Mesenteric fat pad (tissue), 1 donor: ENCODE measurements at places on chromosomes 6 and 20. TPM values are rescaled to one million over a fixed set of nuclear protein-coding genes. Genes with fewer than 3 reads are reported as not detected.

DNA sequence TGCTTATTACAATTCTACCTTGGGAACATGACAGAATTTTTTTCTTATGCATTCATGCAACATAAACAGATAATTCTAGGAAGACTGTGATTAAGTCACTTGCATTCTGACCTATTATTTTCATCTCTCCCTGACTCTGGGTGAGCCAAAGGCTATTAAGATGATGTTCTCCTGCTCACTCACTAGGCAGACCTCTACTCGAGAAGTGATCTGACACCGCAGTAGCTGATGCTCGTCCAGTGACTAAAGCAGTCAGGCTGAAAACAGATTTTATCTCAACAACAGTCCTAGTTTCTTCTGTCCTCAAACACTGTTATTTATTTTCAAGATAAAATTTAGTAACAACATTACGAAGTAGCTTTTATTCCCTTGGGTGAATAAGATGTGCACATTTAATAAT lies 17.3 kb downstream of the NAA20 start:
- DNase-seq = no peak

DNA sequence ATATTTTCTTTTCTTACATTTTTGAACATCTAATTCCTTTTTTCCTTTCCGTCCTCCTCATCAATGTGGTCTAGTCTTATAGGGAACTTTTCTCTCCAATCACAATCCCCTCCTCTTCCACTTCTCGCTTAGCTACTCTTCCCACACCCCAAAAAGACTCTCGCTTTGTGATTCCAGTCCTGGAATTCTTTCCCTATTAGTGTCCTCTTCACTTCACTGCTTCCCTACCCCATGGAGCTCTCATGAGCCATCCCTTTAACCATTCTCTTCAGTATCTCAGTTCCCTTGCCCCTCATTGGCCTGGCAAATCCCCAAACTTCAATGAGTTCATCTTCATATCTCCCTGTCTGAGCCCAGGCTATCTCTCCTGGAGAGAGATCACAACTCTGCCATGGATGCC lies 55.3 kb upstream of the CEP85L start:
- no peak for DNase-seq

GRCh38 chr6:117509021-117509420 lies 26.5 kb downstream of the DCBLD1 start:
- no peak for DNase-seq

DNA sequence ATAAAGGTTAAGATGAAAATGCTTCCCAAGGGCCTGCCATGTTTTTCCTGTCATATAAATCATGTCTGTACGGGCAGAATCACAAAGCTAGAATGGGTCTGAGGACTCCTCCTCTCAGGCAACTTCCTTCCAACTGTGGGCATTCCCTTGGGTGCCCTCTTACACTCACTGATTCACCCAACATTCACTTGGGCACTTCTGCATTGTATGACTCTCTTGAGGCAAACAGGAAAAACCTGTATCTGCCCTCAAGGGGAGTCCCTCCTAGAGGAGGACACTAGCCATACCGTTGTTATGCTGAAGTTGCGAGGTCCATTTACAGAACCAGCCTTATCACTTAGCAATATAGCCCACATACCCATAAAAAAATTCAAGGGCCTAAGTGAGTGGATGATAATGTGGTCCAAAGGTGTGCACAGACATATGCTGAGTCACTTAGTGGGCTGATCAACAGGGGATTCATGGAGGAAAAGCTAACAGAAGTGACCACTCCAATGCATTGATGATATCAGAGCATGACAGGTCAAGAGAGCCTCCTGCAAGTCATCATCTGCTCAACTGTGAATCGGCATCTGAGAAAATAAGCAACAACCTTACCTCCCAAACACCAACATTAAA lies 131.1 kb downstream of the ATXN1 start:
- no peak for DNase-seq

- no peak for DNase-seq
These were observed 1.6 kb downstream of the PRDM1 start for GRCh38 chr6:106087548-106088325.

DNA sequence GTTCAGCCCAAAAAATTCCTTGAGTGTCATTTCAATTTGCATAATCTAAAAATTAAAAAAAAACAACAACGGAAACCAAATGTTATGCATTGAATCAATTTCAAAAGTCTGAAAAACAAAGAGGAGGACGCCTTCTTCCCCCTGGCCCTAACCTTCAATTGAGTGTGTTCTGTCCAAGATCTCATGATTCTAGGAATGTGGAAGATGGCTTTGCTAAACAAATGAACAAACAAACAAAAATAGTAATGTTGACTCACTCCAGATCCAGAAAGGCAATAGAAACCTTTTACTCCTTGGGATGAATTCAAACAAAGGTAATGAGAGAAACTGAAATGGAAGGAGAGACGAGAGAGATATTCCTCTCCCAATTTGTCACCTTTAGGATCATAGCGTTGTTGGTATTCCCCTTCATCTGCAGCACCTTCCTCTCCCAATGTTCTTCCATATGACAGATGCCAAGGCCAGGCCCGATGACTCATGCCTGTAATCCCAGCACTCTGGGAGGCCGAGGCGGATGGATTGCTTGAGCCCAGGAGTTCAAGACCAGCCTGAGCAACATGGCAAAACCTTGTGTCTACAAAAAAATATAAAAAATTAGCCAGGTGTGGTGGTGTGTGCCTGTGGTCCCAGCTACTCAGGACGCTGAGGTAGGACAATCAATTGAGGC lies 109.2 kb upstream of the ADGRF1 start:
- DNase-seq = no peak

DNA sequence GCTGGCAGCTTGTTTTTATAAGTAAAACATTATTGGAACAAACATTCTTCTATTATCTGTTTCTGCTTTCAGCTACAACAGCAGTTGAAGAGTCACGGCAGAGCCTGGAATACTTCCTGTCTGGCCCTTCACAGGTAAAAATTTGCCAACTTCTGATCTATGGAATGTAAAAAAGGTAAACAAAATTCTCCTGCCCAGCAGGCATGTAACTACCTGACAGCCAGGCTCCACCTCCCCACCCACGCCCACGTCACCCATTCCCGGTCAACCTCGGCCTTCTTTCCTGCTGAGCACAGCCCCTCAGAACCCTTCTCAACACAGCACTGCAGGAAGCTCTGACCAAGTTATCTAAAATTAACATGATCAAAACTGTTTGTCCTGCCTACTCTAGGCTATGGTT lies 166.0 kb downstream of the DLL1 start:
- DNase-seq = peak; percentile 30

- DNase-seq = no peak
These were observed 130.7 kb upstream of the SSTR4 start for GRCh38 chr20:22904386-22904785.

GRCh38 chr6:156842598-156843250 lies 65.5 kb downstream of the ARID1B start:
- DNase-seq = no peak

DNA sequence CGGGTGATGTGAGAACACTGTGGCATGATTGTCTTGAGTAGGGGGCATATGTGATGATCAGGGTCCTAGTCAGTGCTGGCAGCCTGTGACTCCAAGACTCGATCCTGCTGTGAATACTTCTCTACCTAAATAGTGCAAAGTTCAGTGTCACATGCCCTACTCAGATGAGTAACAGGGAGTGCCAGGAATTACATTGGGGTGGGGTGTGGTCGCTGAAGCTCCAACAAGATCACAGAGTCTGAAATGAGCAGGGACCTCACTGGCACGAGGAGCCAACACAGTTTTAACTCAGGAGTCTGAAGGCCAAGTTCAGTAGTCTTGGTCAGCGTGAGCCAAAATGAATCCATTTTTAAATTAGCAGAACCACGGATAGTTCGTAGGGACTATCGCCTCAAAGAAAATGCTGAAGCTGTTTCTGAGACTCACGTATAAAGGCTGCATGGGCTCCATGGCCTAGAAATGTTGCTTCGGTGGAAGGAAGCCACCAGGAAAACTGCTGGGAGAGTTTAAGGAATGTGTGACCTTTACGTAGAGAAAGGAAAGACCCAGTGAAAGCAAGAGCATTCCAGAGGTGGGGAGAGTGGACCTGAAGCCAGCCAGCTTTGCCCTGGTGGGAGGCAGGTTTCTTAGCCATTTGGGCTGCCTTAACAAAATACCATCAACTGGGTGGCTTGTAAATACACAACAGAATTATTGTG lies 72.2 kb downstream of the RPP40 start:
- no peak for DNase-seq

- no peak for DNase-seq
These were observed 1.4 kb downstream of the IL22RA2 start for GRCh38 chr6:137171824-137172733.

- no peak for DNase-seq
These were observed 186.4 kb upstream of the MMS22L start for GRCh38 chr6:97469451-97469850.

DNA sequence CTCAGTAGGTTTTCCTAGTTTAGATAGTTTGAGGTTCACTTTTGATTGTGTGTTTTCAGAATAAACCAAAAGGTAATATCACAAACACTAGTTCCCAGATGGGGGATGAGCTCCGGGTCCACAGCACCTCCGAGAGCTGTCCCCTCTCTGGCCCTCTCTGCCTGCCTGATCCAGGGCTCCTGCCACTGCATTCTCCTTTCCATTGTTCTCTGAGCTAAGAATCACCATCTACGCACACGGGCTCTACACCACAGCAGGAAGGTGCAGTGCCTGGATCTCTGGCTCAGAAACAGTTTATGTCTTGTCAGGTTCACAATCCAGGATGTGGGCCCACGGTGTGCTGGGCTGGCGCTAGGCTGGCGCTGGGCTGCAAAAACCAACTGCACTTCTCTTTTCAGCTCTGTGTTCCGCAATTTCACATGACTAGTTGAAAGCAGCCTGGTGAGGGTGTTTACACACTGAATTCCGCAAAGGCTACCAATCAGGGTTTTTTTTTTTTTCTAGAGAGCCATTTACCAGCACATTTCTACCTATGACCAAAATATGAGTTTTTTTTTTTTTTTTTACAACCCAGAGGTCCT lies 167.5 kb downstream of the SOD2 start:
- DNase-seq = no peak

DNA sequence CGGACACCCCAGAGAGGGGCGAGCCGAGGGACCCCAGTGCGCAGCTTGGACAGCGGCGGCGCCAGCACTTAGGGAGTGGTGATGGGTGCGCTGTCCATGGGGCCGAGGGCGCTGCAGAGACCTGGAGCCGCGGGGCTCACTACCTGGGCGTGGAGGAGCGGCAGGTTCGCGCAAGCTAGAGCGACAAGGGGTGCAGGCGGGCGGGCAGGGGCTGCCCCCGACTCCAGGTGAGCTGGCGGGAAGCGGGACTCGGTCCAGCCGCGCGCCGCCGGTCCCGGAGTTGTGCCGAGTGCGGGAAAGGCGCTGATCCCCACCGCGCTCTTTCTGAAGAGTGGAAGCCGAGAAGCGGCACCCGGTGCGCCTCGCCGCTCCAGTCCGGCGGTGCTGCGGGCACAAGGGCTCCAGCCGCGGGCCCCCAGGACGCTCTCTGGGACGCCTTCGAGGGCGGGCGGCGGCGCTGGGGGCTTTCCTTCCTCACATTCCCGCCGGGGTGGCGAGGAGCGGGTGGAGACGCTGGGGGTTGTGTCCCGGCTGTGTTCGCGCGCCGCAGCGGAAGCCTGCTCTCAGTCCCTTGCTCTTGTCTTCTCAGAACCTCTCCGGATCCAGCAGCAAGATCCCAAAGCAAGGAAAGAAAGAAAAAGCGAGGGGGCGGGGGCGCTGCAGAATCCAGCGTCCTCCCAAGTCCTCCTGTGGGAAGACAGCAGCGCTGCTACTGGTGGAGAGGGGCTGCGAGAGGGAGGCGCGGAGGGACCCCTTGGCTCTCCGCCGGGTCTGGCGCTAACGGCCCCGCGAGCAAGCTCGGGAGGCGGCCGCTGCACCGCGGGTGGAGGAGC lies at the start of gene B3GAT2:
B3GAT2 (minus strand) TSS at position 610 of the 833 bp plus-strand sequence. CDS start 631 bp downstream, outside the sequence.
- no peak for DNase-seq

DNA sequence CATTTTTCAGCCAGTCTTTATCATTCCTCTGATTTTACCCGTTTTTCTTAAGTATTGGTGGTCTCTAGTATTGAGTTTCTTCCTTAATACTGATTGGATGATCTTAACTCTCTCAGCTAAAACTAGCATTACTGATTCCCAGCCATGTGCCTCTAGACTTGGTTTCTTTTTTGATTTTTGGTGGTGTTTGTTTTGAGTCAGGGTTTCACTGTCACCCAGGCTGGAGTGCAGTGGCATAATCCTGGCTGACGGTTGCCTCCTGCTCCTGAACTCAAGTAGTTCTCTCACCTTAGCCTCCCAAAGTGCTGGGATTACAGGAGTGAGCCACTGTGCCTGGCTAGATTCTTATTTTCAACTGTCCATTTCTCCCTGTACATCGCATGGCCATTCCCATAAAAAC lies 24.9 kb downstream of the DPPA5 start:
- DNase-seq = no peak

DNA sequence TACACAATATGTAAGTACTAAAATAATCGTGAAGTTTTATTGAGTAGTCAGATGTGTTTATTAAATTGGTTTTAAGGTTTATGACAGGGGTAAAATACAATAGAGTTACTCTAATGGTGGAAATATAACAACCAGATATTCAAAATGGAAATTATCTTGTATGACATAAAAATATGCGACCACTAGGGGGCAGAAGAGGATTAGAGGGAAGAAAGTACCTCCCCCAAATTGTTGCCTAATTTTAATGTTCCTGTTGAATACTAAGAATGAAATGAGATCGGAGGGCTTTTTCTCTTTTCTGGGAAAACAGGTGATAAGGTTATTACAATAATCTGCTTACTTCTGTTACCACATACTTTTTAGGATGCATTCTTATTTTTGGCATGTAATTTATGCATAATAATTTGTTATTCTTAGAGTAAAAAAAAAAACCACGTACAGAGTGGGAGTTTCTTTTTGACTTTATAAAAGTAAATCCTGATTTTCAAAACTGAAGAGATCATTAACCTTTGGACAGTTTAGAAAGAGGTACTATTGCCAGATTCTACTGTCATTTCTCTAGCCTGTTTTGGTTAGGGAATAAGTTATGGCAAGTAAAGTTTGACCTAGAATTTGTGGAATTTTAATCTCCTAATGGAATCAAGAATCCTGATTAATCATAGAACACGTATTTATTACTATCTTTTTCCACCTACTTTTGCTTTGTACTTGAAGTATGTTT lies 159.2 kb downstream of the CD109 start:
- DNase-seq = no peak

DNA sequence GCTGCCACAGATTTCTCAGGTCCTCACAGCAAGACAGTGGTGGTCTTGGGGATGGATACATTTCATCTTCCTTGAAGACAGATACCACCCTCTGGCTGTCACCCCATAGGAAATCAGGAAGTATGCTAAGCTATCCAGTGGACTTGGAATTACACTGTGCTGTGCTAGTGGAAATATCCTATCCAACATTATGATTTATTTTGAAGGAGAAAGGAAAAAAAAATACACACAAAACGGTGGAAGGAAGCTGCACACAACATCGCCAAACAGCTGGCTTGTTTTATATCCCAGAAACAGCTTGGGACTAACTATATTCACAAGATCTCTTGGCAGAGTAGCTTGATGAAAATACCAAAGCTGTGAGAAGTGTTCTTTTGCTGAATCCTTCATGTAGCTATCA lies 257.6 kb downstream of the LAMA2 start:
- DNase-seq = no peak

- DNase-seq = no peak
These were observed 374.3 kb downstream of the LMBRD1 start for GRCh38 chr6:69422475-69422874.

GRCh38 chr20:45918182-45918737 lies 6.3 kb upstream of the PLTP start:
- no peak for DNase-seq

Gene DEFB132
- 1.5 TPM for total RNA-seq

Gene HLA-DQB2
- 3.0 TPM for total RNA-seq

Gene PPIL6
- 2.3 TPM for total RNA-seq

Gene SMLR1
- not detected for total RNA-seq

Gene ADTRP
- 2.3 TPM for total RNA-seq

Gene ANKEF1
- 4.9 TPM for total RNA-seq

Gene DACT2
- total RNA-seq = 0.48 TPM
